Activated naive CD4-positive, alpha-beta T cell (primary cell): ENCODE measurements at places on chromosomes 2 and 18.

GRCh38 chr2:17899871-17900270 is 21.4 kb downstream of the KCNS3 start:
- no peak for DNase-seq

- DNase-seq: no peak
These were observed 4.1 kb downstream of the ANTXR1 start for GRCh38 chr2:69017080-69017479.

GRCh38 chr18:44683556-44683955 is 2.9 kb downstream of the SETBP1 start:
- DNase-seq: no peak

DNA sequence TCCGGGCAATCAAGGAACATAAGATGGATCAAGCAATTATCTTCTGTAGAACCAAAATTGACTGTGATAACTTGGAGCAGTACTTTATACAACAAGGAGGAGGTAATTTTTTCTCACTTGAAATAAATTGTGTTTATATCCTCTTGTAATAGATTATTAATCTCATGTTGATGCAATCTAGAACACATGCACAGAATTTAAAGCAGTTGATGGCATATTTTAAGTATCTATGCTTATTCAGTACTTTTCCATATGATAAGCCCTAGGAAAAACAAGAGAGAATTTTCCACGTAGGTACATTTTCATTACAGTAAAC is 31.8 kb downstream of the DDX1 start:
- DNase-seq: no peak

GRCh38 chr2:95149397-95149984 is 10.2 kb downstream of the ZNF514 start:
- DNase-seq: no peak

DNA sequence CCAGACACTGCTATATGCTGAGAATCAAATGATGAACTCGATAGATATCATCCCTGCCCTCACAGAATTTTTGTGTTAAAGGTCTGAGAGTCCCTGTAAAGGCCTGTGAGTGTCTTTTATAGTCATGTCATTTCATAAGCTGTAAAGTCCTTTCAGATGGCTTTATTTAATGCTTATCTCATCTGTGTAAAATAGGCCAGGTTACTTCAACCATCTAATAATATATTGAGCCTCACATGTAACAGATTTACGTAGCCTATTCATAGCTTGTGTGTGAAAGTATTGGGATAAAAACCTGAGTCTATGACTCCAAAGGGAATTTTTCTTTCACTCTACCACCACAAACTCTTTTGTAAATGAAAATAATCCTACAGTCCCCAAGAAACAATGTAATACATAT is 672.0 kb upstream of the SYT4 start:
- no peak for DNase-seq

DNA sequence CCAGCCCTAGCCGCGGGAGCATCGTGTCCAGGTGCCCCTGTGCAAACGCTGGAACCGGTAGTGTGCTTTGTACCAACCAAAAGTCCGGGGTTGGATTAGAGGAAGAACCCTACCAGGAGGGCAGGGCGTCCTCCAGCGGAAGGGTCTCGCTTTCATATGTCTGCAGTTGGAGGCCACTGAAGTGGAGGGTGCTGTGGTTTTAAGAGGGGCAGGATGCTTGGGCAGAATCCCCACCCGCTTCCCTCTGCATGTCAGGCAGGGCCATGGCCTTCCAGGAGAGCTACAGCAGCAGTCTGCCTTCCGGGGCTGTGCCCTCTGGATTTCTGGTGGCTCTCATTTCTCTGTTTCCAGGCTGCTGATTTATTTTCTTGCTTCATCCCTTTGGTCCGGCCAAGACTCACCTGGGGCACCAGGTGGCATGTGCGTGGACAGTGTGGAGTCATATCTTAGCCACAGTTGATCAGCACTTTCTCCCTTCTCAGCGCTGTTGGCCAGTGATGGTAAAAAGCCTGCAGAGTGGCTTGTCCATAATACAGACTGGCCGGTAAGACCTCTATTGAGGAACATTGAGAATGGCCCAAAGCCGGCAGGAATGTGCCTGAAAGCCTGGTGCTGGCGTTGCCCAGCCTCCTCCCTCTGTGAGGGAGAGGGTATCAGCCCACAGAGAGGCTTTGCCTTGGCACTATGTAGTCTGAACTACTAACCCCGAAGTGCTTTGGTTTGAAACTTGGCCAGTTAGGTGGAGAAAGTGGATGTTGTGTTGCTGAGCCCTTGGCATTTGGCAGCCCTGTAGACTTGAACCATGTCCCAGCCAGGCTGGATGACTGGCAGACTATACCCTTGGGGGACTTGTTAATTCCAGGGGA is 1.8 kb downstream of the AGAP1 start:
- DNase-seq: no peak

GRCh38 chr2:107529146-107529545 is 297.5 kb upstream of the RGPD4 start:
- no peak for DNase-seq

- DNase-seq: peak; percentile 57
These were observed 433 bp downstream of the ZFP36L2 start for GRCh38 chr2:43225788-43226557.

- DNase-seq: no peak
These were observed 83.8 kb upstream of the ACVR2A start for GRCh38 chr2:147760984-147761383.

- DNase-seq: no peak
These were observed 151.8 kb downstream of the RDH14 start for GRCh38 chr2:18408638-18409037.

GRCh38 chr2:23566241-23567142 is 181.5 kb downstream of the KLHL29 start:
- no peak for DNase-seq

DNA sequence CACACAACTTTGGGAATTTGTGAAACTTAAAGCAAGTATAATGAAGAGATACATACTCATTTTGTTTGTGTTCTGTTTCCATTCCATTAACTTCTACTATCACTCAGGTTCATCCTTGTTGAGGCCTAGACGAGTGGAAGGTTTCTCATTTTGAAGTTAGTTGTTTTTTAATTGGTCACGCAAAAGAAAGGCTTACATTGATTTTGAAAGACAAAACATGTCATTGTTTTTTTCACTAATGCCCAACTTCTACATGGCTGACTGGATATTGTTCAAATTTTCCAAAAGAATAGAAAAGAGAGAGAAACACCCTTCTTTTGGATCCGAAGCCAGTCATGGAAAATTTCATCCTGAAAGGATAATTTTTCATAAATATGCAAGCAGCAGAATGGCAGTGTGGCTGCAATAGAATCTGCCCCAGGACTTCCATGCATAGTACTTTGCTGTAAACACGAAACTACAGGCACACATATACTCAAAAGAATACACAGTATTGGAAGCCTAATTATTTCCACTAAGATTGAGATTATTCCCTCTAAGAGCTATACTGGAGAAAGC is 27.4 kb downstream of the PRKCE start:
- no peak for DNase-seq

GRCh38 chr2:137975280-137976271 is 11.3 kb downstream of the HNMT start:
- no peak for DNase-seq

GRCh38 chr2:166944909-166945308 is 56.6 kb downstream of the XIRP2 start:
- no peak for DNase-seq

GRCh38 chr2:558879-559278 is 118.3 kb downstream of the TMEM18 start:
- no peak for DNase-seq

DNA sequence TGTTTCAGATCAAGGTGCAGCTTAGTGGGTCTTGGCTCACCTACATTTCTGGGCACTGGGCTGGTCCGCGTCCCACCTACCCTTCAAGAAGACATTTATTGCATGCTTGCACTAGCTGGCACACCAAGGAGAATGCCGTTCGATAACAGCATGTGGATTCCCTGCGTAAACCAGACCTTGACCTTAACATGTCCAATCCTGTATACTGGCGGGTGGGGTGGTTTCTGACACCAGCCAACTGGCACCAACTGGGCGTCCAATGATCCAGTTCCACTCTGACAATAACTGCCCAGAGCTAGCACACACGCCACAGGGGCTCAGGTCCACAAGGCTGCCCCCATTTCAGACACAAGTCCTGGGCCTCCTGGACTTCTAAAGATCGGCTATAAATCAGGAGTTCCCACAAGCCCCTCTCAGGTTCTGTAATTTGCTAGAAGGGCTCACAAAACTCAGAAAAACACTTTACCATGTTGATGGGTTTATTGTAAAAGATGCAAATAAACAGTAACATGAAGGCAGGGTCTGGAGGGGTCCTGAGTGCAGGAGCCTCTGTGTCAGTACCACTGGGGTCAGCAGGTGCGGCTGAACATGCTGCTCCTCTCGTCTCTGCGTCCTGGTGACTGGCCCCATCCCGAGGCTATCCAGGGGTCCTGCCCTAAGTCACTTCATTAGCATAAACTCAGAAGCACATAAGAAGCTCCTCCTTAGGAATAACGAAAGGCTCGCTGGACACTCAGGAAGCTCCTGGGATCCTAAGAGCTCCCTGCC is 161.8 kb downstream of the HDAC4 start:
- no peak for DNase-seq

DNA sequence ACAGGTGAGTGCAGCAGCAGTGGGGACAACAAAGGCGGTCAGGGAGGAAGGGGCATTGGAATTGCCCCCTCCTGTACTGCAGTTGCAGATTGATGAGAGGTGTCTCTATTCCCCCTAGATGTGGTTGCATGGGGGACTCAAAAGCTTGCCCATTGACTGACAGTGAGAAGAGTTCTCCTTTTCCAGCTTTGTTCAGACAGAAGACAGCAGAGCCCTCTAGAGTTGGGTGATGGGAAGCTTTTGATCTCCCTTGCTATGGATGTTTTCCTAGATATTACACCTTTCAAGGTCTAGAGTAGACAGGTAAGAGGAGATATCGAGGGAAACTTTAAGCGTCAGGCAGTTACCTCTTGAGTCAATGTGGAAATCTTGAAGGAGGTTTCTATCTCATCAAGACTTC is 2.9 kb downstream of the PROKR1 start:
- DNase-seq: no peak

DNA sequence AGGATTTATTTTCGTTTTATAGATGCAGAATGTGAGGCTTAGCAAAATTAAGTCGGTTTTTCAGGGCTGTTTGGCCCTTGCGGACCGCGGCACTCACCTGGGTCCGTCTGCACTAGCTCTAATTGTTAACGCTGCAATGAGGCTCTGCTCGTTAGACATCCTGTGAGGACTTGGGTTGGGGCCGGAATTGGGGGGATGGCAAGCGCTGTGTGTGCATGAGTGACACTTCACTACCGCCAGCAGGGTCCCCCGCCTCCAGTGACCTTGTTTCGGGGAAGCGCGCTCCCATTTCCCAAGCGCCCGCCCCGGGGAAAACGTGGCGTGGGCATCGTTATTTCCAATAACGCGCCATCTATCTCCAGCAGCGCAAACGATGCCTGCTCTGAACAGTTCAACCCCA is 54.2 kb downstream of the KCNG2 start:
- no peak for DNase-seq

GRCh38 chr2:42030200-42030759 is 17.5 kb upstream of the PKDCC start:
- no peak for DNase-seq

DNA sequence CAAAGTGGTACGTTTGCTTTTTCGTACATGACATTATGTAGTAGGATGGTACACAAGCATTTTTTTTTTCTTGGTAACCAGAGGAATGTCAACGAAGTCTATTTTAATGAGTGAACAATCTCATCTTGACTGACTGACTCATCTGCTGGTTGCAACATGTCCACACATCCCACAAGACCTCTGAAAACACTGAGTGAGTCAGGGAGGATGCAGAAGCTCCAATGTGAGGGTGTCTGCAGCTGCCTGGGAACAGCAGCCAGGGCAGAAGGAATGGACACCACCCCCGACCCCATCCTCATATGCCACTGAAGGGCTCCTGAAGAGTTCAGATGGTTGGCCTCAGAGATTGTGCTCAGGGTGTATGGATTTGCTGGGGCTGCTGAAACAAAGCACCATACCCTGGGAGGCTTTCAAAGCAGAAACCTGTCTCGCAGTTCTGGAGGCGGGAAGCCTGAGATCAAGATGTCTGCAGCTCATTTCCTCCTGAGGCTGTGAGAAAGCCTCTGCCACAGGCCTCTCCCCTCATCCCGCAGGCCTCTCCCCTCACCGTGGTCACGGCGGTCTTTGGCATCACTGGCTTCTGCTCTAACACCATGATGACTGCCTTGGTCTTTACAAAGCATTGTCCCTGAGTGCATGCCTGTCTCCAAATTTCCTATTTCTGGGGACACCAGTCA is 124.6 kb downstream of the LRATD1 start:
- DNase-seq: no peak

DNA sequence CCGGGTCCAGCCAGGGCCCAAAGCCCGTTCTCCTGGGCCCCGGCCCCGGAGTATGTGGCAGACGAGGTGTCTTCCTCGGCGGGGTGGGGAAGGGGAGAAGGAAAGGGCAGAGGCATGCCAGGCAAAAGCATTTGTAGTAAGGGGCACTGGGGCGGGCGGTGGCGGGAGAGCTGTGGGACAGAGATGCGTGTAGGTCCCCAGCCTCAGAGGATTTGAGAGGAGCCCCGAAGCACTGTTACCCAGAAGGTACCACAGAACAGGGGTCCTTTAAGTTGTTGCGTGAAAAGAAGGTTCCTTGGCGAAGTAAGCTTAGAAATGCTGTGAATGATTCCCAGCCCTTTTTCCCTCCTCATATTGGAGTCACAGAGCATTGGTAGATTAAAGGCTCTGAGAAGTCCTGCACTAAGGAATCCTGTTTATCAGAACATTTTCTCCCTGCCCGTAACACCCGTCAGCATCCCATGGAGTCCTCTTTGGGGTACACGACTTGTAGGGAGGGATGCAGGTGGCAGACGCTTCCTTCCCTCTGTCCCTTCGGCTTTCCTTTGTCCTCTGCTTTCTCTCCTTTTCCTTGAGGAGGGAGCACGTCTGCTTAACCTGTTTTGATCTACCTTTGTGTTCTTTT is 12.5 kb downstream of the GAREM2 start:
- DNase-seq: no peak

GRCh38 chr2:10303181-10303693 is 533 bp downstream of the HPCAL1 start:
- no peak for DNase-seq

GRCh38 chr18:56167366-56167765 is 471.0 kb downstream of the TXNL1 start:
- no peak for DNase-seq
